Sciatic nerve (tissue), 2 donors: ENCODE measurements at places on chromosomes 13 and 19.

- DNase-seq: no peak
Measured at GRCh38 chr19:8206147-8207087, 2.8 kb upstream of the CERS4 start.

DNA sequence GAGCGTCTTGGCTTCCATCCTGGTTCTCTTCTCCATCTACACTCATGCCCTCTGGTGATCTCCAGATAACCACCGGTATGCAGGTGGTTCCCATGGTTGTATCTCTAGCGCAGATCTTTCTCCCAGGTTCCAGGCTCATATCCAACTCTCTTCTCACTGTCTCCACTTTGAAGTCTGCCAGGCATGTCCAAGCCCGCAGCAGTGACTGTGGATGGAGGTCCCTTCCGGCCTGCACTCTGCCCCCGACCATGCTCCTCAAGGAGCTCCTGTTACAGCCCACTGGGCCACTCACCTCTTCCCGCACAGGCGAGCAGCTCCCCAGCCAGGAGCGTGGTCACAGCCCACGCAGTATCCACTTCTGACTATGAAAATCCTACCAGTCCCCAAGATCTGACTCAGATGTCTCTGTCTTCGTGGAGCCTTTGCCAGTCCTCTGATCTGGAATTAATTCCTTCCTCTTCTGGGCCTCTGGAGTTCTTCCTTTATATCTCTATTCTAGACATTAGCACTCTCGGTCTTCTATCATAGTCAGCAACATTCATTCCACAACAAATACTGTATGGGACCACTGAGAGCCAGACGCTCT is 100.2 kb downstream of the TEX26 start:
- no peak for DNase-seq

DNA sequence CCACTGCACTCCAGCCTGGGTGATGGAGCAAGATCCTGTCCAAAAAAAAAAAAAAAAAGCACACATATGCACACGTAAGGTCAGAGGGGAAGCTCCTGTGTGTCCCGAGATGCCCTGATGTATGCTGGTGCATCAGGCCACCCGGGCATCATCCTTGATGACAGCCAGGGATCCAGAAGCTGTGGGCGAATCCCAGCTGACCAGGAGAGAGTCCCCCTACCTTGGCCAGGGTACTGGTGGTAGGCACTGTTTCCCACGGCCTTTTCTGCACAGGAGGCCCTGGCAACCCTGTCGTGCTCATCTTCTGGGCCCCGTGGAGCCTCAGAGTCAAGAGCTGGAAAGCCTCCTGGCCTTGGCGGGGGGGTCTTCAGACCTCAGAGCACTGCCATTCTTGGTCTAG is 14.0 kb downstream of the MYDGF start:
- no peak for DNase-seq

GRCh38 chr19:49590971-49591730 is at the start of gene PRR12:
PRR12 (plus strand) TSS chr19:49591182; CDS start chr19:49591655, 473 bp downstream.
- peak; percentile 82 for DNase-seq

DNA sequence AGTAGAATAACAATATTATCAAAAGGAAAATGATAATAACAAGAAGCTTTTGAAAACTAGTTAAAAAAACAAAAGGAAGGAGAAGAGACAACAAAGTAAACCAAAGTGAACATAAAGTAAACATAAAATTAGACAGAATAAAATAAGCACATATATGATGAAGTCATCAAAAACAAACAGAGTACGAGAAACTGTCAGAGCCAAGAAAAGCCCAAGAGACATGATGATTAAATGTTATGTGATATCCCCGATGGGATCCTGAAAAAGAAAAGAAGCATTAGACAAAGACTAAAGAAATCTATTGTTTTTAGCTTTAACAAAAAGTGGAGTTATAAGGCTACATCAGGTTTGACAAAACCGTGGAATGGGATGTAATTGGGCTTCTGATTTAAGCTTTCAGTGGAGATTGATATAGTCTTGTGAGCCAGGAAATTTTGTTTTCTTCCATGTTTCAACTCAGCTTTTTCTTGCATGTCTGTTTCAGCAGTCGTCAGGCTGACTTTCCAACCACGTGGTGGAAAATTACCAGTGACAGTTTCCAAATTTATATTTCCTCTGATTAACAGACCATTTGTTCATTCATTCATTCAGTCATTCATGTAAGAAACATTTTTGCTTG is 64.9 kb downstream of the KL start:
- DNase-seq: no peak

DNA sequence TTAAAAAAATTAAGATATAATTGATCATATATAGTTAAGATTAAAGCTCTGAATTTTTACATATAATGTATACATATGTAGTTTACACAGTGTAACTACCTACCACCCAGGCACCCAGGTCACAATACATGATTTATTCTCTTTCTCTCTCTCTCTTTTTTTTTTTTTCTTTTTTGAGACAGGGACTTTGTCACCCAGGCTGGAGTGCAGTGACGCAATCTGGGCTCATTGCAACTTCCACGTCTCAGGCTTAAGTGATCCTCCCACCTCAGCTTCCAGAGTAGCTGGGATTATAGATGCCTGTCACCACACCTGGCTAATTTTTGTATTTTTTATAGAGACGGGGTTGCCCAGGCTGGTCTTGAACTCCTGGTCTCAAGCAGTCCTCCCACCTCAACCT is 18.8 kb upstream of the CLASRP start:
- DNase-seq: no peak

- peak; percentile 43 for DNase-seq
Measured at GRCh38 chr19:49938662-49939061, 9.4 kb upstream of the NUP62 start.

GRCh38 chr13:96851856-96852445 is 142.3 kb downstream of the OXGR1 start:
- DNase-seq: no peak

DNA sequence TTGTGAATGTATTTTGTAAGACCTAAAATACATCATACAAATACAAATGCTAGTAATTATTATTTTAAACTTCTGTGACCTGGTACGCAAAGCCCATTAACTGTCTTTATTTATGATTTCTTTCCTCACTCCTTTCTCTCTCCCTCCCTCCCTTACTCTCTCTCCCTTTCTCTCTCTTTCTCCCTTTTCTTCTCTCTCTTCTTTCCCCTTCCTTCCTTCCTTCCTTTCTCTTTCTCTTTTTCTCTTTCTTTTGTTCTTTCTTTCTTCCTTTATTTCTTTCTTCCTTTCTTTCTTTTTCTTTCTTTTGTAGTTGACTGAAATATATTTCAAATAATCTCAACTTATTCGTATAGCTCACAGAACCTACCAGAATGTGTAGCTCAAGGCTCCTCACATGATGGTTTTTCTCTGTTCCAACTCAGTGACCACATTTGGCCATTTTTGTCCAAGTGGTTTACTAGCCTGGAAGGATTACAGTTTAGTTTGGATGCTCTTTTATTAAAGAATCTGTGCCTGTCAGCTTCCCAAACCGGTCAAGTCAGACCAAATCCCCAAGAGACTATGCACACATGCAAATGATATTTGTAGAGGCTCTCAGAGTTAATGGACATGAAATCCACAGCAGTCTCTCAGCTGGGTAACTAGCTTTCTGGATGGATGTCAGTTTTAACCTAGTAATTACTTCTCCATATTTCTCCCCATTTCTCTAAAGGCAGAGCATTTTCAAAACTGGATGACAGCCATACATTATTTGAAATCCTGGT is 71.7 kb downstream of the POSTN start:
- no peak for DNase-seq

DNA sequence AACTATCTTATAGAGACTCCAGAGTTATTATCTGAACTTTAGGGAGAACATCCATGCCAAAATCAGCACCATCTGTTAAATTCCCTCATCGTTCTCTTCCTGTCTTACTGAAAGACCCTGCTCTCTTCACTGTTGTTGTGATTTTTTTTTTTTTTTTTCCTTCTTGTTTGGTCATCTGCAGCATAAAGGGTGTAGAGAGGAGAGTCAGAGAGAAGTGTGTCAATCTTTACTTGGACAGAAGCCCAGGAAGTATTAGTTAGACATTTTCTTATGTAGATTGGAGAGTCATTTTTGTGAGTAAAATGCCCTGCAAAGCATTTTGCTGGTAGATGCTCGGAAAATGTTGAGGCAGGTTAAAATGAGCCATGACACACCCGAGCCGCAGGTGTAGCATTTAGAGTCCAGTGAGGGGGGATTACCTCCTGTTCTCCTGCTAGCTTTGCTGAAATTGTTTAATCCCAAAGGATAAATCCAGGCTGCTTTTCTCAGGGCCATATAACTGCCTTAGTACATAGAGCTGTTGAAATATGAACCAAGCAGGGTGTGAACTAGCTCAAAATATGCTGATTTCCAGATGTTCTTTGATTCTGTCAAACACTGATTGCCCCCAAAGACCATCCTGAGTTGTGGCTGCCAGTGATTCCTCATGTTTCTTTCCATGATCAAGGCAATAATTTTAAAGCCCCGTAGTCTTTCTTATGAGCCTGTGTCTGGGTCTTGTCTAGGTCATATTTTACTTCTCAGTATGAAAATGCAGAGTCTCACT is 143.5 kb downstream of the DCT start:
- DNase-seq: no peak

DNA sequence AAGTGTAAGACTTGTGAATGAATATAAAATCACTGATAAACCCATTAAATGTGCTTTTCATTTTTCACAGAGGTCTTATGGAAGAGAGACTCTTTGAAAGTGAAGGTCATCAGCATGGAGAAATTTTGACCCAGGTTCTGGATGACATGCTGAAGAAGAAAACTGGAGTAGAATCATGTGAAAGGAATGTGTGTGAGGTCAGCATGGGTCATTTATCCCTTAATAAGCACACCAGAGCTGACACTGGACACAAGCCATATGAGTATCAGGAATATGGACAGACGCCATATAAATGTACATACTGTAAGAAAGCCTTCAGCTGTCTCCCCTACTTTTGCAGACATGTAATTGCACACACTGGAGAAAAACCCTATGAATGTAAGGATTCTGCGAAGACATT is 29.0 kb downstream of the ZNF20 start:
- DNase-seq: no peak

DNA sequence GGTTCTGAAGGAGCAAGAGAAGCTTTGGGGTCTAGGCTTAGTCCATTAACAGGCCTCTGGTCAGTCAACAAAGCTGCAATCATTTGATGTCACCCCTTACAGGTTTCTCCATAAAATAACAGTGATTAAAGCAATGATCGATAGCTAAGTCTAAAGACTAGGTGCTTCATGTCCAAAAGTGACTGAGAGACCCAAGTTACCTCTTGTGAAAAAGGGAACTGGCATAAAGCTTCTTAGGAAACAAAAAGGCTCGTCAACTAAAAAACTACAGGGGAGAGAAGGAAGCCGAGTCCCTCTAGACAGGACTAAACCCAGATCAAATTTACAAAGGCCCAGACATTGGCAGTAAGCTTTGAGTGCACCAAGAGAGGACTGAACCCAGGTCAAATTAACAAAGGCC is 2.2 kb downstream of the DCUN1D2 start:
- DNase-seq: no peak

GRCh38 chr19:45385392-45386221 is 15.2 kb upstream of the ERCC2 start:
- DNase-seq: no peak

DNA sequence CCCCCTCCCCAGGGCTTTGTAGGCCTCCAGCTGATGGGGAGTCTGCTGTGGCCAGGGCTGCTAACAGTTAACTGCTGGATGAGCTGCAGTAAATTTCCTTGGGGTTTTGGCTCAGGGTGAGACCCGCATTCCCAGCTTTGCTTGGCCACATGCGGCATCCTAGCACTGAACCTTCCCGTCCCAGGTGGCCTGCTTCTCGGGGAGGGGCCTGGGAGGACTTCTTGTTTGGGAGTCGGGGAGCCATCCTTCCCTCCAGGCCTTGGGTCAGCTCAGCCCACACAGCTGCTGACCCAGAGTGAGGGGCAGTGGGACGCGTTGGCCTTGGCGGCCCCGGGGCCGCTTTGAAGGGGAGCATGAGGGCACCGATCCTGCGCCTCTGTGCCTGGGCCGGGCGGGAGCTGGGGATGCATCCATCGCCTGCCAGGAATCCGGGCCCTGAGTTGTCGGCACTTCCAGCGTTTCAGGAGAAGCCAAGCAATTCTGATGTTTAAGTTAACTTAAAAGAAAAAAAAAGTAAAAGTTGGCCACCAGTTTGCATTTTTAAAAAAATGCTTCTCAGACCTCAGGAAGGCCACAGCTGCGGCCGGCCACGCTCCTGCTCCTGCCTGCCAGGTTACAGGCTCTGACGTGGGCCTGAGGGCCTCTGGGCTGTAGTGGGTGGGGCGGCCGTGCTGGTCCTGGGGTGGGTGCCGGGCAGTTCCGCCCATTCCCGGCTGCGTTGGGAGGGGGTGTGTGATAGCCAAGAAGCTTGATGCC is 27.7 kb downstream of the CRTC1 start:
- peak; percentile 83 for DNase-seq

DNA sequence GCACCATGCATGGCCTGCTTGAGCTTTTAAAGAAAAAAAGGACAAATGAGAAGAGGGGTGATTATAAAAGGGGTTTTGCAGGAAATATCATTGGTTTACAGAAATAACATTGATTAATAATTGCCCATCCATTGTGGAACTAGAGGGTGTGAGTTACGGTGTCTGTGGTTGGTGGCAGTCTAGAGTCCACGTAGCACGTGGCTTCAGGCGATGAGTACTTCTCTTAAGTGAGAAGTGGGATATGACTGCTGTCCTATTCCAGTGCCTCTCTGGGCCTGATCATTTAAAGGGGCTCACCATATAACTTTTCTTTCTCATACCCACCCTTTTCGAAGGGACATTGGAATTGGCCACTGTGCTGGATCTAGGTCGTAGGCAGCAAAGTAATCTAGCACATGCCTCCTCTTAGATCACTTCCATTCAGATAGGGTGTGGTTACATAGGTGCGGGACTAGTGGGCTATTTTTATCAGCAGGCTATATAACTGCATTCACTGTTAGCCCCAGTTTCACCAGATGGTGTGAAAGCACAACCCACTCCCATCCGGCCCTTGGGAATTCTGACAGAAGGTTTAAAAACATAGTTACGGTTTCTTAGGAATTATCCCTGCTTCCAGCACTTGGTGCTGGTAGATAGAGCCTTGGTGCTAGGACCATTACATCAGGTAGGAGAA is 19.9 kb downstream of the PPP5C start:
- DNase-seq: no peak

- DNase-seq: no peak
Measured at GRCh38 chr13:32153056-32153455, 121.5 kb downstream of the FRY start.

- no peak for DNase-seq
Measured at GRCh38 chr19:38649305-38650171, 2.1 kb downstream of the ACTN4 start.

DNA sequence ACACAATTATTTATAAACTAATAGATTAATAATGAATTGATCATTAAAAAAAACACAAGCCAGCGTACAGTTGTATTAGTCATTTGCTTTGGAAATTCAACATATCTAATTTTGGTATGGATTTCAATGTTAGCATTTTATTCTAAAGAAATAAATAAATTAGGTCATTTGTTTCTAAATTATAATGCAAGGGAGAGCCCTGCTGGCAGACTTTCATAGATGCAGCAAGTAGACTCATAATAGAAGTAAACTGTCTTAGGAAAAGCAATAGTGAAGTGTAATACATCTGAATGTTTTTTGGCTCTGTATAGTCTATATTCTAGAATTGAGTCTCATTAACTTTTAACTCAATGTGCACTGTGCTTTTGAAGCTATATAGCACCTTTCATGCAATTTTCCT is 982.4 kb upstream of the MIR17HG start:
- DNase-seq: no peak
